ENCODE measurements at places on chromosomes 13 and 19.

DNA sequence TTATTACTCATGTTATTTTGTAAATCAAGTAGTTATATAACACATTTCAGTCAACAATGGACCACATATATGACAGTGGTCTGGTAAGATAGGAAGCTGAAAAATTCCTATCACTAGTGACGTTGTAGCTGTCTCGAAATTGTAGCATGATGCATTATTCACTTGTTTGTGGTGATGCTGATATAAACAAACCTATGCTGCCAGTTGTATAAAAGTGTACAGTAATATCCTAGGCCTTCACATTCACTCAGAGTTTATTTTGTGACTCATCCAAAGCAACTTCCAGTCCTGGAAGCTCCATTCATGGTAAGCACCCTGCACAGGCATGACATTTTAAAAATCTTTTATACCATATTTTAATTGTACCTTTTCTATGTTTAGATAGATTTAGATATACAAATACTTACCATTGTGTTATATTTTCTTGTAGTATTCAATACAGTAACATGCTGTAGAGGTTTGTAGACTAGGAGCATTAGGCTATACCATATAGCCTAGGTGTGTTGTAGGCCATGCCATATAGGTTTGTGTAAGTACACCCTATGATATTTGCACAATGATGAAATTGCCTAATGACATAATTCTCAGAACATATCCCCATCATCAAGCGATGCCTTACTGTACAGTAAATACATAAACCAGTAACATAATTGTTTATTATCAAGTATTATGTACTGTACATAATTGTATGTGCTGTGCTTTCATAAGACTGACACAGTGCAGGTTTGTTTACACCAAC is 49.3 kb downstream of the IFT88 start:
- no peak for DNase-seq

GRCh38 chr19:48818234-48818820 is 7.5 kb upstream of the BCAT2 start:
- DNase-seq = no peak

DNA sequence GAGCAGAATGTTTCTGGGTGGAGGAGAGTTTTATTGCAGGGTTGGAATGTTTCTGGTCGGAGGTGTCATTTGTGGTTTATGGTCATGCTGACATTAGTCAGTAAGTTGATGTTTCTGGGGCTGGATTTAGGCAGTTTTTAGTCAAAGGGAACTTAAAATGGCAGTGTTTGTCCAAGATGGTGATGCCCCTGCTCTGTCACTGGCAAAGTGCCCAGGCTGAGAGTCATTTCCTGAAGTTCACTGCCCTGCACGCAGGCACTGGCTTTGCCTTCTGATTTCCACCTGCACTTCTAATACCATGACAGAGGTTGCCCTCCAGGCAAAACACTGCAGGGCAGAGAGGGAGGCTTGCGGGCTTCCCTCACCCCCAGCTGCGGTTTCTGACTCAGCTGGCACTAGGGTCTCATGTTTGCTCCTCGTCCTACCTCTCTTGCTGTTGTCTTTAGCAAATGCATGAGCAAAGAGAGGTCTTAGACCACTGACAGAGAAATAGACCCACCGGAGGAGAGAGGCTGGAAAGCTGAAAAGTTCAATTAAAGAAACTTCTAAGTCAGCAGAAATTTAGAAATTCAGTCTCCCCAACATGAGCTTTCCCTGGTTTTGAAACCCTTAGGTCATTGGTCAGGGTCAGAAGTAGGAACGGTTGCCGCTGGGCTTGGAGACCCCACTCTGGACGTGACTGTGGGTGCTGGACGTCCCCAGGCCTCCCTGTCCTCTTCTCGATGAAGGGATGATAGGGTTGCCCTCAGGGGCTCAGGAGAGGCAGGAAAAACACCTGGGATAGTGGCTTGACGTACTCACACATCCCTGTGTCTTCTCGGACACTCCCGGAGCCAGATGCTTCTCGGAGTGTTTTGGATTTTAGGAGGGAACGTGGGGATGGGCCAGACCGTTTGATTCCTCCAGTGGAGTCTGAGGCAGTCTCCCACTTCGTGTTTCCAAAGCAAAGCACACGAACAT is 26.3 kb downstream of the TMEM255B start:
- DNase-seq = no peak

GRCh38 chr13:93462151-93462550 is 235.5 kb downstream of the GPC6 start:
- no peak for DNase-seq

DNA sequence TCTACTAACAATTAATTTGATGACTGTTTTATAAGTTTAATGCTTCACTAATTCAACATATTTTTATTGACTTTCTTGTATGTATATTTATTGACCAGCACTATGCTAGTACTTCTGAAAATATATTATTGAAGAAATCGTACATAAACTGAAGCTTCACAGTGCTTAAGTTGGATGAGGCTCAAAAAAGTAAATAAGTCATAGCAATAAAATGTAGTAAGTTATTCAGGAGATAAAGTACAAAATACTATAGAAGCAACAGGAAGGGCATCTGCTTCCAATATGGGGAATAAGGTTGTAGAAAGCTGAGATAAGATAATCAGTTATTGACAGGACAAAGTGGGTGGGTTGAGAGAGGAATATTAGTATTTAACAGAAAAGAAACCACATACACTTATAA is 944.9 kb upstream of the MIR17HG start:
- no peak for DNase-seq

GRCh38 chr13:75704927-75705288 is 68.8 kb downstream of the LMO7 start:
- DNase-seq = no peak

DNA sequence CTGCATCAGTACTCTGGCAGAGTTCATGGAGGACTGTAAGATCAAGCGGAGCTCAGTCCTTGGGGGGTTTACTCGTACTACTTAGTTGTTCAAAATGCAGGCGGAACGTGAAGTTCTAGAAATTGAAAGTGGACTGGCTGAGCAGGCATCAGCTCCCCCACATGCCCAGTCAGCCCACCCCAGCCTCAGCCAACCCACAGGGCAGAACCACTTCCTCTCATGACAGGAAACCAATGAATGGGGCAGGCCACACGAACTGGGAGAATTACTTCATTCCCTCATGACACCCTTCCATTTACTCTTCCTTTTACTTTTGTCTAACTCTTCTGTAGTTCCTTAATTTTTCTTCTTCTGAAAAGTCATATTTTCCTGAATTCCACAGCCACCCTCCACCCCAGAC is 71.9 kb downstream of the FLT1 start:
- peak; percentile 11 for DNase-seq

DNA sequence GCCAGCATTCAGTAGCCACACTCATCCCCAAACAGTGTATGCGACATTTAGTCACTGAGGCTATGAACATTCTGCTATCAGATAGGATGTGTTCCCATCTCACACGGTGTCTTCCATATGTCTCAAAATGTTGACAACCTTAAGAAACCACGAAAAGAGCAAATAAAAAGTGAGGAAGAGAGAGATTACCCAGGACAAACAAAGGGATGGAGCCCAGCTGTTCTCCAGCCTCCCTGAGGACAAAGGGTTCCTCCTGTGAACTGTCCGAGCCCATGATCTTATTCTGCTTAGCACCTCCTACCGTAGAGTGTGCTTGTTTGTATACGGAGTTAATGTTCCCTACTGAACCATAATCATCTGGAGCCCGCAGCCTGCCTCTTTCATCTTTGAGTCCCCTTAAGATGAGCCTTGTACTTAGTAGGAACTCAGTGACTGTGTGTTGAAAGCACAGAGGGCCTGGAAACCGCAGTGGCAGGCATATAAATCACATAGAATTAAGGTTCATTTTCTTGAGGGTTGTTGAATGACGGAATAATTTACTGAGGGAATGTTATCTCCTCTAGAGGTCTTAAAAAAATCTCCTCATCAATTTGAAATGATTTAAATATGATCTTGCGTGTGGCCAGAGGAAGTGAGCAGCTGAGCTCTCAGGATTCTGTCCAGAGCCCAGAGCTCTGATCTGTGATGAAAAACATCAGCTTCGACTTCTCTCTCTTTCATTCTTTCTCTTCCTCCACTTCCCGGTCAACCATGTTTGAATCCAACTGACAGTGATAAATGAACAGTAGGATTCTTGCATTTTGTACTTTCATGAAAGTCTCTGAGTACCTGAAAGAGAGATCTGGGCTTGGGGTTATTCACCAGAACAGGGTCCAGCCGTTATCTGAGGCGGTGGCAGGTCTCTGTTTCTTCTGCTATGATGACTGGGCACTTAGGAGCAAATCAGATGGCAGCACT is 200.5 kb downstream of the KLF5 start:
- DNase-seq = no peak

GRCh38 chr19:58007285-58007684 is 4.7 kb upstream of the ZNF606 start:
- no peak for DNase-seq

DNA sequence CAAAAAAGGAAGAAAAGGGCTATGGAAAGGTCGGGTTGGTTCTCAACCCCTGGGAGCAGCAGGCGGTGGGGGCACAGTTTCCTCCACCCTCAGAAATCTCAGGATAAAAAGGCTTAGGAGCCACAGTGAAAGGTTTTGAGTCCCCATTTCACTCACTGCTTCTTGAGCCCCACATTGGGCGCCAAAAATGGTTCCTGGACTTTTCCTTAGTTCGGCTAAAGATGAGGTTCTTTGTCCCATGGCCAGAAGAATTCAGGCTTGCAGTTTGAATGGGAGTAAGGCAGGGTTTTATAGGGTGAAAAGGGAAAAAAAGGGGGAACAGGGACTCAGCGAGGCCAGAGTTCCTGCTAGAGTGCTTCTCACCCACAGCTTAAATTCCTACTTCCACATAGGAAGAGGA is 179.5 kb downstream of the GGACT start:
- DNase-seq = no peak

GRCh38 chr13:113654591-113655345 is 3.2 kb downstream of the ATP4B start:
- DNase-seq = no peak

Data from stimulated activated CD8-positive, alpha-beta memory T cell treated with anti-CD3 and anti-CD28 coated beads, Interleukin-4, amount 100 ng/mL, for 4 hours (primary cell).